Renal cortical epithelial cell (primary cell): ENCODE measurements at places on chromosomes 4 and X.

GRCh38 chr4:17013382-17014006 lies 115.0 kb upstream of the LDB2 start:
- DNase-seq: no peak

DNA sequence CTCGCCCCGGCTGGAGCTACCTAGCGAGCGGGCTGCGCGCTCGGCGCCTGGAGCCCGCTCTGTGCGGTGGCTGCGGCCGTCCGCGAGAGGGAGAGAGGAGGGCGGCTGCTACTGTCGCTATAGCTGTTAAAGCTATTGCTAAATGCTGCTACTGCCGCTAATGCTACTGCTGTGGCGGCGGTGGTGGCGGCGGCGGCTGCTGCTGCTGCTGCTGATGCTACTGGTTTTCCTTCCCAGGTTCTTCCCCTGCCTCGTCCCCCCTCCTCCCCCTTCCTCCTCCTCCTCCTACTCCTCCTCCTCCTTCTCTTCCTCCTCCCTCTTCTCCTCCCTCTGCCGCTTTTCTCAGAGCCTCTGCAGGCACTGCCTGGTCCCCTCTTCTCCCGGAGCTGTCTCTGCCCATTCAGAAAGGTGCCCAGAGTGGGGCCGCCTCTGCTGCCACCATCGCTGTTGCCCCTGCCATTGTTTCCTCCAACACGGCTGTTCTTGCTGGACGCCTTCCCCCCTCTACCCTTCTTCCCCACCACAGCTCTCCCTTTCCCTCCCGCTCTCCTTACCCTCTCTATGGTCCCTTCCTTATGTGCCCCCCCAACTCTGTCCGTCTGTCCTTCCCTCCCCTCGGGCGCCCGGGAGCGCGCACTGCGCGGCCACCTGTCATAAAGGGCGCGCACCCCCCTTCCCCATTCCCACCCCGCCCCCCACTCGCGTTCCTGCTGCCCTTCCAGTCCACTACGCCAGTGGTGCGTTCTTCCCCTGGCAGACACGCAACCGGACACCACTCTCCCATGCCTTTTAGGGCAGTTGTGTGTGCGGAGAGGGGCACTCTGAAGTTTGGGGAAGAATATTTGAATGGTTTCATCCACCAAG lies at the start of gene NEXMIF:
Gene NEXMIF, minus strand, starts transcription at position 228 of the 864 bp plus-strand sequence.
- no peak for DNase-seq

- DNase-seq: peak; percentile 95
These were observed 23.8 kb downstream of the NUDT6 start for GRCh38 chr4:122898370-122899150.

DNA sequence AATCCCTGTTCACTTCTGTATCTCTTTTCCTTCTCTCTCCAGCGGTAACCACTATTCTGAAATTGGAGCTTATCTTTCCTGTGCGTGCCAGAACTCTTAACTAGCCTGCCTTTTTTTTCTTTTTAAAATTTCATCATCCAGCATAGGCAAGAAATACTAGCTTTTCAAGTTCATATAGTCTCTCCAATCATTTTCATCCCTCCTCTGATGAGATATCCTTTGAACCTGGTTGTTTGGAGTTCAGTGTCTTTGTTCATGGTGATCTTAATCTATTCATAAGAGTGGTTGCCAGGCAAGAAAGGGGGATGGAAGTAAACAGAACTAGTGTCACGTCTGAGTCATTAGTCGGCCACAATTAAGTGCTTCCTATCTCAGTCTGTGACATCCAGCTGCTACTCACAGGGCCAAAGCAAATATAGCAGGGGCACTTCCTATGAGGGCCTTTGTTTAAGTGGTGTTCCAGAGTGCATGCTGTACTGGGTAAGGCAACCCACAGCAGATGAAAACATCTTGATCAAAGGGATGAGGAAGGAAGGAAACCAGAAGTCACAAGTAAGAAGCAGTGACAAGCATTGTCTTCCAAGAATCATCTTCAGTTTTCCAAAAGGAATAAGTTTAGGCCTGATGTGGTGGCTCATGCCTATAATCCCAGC lies 56.4 kb upstream of the XIAP start:
- DNase-seq: peak; percentile 84

GRCh38 chrX:18872621-18873020 lies 111.3 kb downstream of the PHKA2 start:
- DNase-seq: no peak

DNA sequence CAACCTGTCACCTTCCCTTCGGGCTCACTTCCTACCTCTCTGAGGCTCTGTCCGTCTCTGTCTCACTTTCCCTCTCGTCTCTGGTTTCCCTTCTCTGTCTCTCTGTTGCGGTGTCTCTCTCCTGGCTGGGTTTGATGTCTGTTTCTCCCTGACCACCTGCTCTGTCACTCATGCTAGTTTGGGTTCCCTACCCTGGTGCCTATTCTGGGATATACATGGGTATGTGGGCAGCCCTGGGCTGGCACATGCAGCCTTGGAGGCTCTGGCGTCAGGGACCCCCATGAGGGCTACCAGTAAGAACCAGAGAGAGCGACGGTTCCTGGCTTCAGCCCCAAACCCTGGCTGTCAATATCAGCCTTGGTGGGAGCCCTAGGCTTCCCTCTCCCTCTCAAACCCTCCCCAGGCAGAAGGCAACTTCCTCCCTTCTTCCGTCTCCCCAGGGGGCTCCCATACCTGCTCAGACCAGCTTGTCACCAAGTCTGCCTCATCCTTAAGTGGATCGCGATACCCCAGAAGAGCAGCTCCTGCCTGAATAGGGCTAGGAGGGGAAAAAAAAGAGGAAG lies 314 bp downstream of the DNASE1L1 start:
- DNase-seq: no peak

DNA sequence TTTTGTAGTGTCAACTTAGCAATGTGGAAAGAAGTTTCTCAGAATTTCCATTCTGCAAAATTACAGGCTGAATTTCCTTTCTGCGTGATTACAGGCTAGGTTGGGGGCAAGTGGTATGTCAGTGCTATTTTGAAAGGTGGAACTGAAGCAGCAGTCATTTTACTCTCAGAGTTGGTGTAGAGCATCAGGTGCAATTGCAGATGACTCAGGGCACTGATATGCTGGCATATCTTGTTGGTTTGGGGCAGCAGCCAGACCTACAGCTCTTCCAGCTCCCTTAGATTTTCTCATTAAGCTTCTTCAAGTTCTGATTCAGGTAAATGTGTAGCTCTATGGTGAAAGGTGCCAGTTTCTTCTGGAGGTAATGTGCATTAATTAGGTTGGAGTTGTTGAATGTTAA lies 930.7 kb upstream of the PCDH10 start:
- peak; percentile 25 for DNase-seq

DNA sequence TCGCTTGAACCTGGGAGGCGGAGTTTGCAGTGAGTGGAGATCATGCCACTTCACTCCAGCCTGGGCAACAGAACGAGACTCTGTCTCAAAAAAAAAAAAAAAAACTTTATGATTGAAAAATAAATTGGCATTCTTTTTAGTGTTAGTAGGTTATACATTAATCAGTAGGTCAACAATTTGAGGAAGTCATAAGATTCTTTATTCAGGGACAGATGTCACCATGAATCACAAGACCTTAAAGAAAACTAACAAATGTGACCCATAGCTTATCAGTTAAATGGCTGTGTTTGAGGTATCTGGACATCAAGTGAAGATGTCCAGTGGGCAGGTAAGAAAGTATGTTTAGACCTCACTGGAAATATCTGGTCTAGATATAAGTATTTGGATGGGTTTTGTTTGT lies 9.3 kb upstream of the PRMT9 start:
- DNase-seq: peak; percentile 63

DNA sequence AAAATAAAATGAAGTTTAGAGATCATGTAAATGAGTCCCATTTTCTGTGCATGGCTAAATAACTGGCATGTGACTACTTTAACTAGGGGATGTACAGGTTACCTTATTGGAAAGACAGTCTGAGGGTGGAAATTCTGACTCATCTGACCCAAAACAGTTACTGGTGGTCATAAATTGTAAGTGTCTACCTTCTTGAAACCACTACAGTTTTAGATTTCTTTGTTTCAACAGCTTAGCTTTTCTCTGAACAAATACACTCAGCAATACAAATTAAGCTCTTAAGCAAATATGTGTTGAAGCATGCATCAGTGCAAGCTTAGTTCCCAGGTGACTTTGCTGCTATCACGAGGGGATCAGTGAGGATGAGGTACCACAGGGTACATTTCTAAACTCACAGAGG lies 60.7 kb upstream of the PGM2 start:
- DNase-seq: peak; percentile 30

- DNase-seq: peak; percentile 60
These were observed 18.8 kb downstream of the SPACA5 start for GRCh38 chrX:48025561-48025960.

DNA sequence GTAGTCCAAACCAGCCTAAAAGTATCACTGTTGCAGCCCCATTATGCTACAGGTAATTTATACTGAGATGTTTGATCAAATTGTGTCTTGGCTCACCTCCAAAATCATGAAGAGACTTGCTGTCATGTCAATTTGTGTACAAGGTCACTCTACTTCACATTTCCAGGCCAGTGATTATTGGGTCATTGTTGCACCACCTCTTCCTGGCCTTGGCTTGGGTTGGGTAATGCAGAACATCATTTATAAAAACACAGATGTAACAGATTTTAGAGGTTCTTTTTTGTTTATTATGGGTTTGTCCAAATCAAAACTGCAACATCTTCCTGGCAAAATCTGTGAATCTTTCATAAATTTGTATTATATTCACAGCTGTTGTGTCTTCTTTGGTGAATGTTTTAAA lies 459.5 kb downstream of the ANKRD50 start:
- DNase-seq: no peak

DNA sequence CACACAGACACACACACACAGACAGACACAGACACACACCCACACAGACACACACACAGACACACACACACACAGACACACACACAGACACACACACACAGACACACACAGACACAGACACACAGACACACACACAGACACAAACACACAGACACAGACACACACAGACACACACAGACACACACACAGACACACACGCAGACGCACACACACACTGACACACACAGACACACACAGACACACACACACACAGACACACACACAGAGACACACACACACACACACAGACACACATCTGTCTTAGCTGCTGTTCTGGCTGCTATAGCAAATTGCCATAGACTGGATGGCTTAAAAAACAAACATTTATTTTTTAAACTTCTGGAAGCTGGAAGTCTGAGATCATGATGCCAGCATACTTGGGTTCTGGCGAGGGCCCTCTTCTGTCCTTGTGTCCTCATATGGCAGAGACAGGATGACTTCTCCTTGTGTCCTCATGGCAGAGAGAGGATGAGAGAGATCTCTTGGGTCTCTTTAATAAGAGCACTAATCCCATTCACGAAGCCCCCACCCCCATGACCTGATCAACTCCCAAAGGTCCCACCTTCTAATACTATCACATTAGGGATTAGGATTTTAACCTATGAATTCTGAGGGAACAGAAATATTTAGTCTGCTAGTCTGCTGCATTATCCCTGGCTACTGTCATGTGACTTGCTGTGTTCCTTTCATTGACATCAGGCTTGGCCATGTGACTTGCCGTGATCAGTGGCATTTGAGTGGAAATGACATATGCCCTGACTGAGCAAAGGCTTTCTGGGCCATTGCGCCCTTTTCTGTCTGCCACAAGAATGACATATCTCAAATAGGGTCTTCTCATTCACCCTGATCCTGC lies 32.7 kb upstream of the RASGEF1B start:
- no peak for DNase-seq

DNA sequence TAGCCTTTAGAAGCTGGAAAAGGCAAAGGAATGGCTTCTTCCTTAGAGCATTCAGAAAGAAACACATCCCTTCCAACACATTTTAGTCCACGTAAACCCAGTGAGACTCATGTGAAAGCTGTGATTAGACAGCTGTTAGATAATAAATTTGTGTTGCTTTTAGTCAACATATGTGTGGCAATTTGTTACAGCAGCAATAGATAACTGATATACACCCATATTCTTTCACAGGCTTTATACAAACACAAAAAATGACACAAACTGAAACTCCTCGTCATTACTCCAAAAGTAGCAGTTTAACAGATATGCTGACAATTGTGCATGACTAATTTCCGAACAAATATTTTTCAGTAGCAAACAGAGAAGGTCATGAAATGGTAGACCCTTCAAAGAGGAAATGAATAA lies 65.3 kb downstream of the ANTXR2 start:
- DNase-seq: no peak

- DNase-seq: peak; percentile 96
These were observed 24.0 kb downstream of the CDKN2AIP start for GRCh38 chr4:183468210-183469095.

- no peak for DNase-seq
These were observed 3.4 kb upstream of the IDS start for GRCh38 chrX:149508467-149508866.

DNA sequence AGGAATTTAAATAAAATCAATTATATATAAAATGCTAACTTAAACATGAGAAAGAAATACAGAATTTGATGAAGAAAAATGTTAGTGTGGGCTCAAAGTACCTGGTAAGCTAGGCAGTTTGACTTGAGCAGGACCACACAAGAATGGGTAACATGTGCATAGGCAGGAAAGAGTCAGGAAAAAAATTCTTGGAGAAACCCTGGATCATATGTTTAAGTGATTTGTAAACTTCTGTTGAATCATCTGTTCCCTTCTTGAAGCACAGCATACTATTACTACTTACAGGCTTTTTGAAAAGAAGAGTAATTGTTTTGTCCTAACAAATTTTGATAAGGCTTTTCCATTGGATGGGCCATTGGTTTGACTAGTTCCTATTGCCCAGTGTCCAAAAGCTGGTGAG lies 37.5 kb upstream of the FHDC1 start:
- no peak for DNase-seq

GRCh38 chrX:26160301-26160700 lies at the start of gene MAGEB6B:
Gene MAGEB6B, plus strand, starts transcription at chrX:26160601. Its CDS starts 0 bp downstream, at chrX:26160601.
- no peak for DNase-seq

DNA sequence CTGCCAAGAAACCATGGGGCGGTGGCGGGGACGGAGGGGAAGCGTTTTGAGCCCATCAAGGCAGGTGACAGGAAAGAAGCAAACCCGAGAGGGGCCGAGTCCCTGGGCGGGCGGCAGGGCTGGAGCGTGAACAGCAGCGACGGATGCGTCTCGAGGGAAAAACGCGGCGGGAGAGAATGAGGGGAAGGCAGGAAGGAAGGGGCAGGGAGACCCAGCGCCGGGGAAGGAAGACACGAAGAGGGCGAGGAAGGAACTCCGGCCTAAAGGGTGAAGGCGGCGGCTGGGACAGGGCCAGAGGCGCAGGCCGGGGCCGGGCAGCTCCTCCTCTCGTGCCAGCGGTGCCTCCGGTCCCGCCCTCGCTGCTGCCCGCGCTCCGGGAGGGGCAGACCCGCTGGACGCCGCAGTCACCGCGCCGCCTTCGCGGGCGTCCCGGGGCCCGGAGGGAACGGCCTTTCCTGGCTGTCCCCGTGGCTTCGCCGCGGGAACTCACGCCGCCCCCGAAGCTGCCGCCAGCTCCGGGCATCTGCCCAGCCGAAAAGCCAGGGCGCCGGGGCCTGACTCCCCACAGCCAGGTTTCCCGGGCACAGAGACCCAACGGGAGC lies 751 bp upstream of the RGS12 start:
- peak; percentile 12 for DNase-seq

GRCh38 chr4:124278477-124278876 lies 434.1 kb downstream of the ANKRD50 start:
- DNase-seq: peak; percentile 13
